ENCODE measurements at places on chromosomes 7 and 10.
A peak's percentile ranks its signal among the peaks of the same experiment; 100 is the strongest.

DNA sequence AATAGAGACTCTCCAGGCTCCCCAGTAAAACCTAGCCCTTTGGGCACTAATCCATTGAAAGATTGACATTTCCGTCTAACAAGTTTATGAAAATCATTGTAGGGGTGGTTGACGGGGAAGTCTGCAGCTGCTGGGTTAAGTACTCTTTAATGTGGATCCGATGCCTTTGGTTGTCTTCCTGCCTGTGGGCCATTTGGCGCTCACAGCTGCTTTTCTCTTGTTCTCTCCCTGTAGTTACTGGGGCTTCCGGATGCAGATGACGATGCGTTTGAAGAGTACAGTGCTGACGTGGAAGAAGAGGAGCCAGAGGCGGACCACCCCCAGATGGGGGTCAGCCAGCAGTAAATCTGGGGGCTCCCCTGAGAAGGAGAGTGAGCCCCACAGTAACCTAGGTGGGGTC lies 22.4 kb downstream of the MTURN start:
- DNase-seq, result no peak

GRCh38 chr7:116490351-116490750 lies 9.2 kb upstream of the CAV2 start:
- DNase-seq, result peak; percentile 69

DNA sequence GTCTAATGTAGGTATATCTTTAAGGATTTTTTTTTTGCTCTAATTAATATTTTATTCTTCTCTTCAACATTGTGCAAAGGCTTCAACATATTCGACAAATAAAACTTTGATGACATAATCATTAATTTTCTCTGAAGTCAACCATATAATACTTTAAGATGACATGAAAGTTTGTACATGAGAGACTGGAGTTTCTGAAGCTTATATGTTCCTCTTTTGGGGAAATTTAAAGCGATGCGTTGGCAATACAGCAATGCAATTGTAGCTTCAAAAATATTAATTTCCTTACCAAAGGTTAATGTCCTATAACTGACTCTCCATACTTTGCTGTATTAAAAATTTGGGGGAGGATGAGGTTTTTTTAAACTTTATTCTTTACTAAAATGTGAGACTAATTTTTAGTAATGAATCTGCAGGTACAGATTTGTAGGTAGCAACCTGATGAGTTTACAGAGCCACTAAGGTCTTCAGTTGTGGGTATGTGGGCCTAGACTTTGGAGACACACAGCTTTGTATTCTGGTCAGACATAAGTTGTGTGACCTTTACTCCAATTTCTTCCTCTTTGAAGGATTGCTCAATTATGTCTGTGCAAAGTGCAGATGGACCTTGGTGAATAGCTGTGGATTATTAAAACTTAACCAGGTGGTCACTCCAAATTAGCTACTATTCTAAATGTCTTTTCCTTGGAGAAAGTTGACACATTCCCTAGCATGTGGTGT lies 18.0 kb upstream of the LIPA start:
- DNase-seq, result no peak

DNA sequence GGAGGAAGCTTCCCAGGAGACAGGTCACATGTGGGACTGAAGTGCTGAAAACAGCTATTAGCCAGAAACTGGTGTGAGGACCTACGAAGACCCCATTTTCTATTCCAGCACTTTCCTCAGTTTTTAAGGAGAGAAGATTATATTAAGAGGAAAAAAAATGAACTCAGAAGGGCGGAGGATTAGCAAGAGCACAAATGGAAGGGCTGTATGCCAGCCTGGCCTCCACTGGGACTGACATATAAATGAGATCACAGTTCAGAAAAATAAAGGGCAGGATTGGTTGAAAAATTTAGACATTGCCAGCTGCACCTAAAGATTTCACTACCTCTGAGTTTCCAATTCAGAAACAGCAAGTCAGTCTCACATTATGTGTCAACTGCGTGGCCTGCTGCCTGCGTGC lies 53.0 kb downstream of the GSDME start:
- no peak for DNase-seq

Data from SJSA1 (cell line).